ENCODE measurements at places on chromosomes 12 and 14. TPM values are rescaled to one million over a fixed set of nuclear protein-coding genes. Genes with fewer than 3 reads are reported as not detected.

GRCh38 chr12:51972849-51973273 is 21.4 kb downstream of the ACVR1B start:
- DNase-seq: peak; percentile 89

- DNase-seq: no peak
Observed at GRCh38 chr12:69783365-69783764, 41.7 kb upstream of the MYRFL start.

DNA sequence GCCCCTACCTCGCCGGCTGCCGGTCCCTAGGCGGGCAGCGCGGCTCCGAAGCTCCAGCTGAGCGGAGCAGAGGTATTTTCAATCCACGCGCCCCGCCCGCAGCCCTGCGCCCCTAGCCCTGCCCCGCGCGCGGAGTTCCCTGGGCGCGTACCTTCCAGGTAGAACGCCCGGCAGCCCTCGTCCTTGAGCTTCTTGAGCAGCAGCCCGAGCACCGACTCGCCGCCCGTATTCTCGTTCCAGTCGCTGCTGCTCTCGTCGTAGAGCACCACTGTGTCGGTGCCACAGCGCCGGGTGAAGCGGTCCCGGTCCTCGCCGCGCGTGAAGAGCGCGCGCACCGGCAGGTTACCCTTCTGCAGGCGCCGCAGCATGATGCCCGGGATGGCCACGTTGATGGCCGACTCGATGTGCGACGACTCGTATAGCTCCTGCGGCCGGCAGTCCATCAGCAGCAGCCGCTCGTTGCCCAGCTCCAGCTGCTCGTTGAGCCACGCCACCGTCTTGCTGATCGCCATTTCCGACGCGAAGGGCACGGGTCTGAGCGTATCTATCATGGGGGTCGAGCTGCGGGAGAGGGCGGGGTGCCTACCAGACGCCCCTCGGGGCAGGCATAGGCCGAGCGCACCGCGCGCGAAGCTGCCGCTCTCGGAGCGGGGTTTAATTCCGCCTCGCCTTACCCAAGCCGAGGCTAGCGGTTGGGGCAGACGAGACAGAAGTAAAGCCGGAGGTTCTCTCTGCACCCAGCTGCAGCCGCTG is 636 bp downstream of the DUSP6 start:
- no peak for DNase-seq

- no peak for DNase-seq
Observed at GRCh38 chr12:93991829-93992461, 156.4 kb upstream of the PLXNC1 start.

DNA sequence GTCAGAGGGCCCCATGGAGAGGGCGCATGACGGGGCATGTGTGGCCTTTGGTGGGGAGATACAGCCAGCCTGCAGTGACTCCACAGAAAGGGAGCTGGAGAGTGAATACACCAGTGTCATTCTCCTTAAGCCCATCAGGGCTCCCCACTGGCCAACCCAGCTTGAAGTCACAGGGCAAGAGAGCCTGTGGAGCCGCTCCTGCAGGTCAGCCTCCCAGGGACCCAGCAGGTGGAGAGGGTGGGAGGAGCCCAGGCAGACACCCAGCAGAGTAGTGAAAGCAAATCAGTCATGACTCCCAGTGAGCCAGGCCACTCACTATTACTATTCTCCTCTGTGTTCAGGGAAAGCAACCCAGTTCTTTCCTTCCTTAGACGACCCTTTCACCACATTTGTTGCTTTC is 110.0 kb upstream of the CPM start:
- no peak for DNase-seq

DNA sequence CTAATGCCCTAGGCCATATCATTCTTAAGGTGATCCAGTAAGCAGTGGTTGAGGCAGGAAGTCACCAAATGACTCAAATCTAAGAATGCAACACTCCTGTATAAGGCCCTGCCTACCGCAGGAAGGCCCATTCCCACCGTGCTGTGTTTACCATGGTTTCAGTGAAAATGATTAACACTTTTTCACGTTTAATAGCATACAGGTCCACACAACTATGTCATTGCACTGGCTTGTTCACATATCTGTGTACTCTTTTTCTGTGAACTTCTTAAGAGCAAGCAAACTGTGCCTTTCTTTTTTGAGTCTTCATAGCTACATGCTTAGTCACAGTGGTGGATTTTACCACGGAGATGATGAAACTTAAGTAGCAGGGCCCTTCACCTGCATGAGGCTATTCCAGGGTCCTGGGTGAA is 214.9 kb downstream of the CNTN1 start:
- DNase-seq: no peak

The DEGS2 gene
- total RNA-seq: 185 TPM

The CELA1 gene
- not detected for total RNA-seq

The AGAP2 gene
- 0.55 TPM for total RNA-seq

The SETD3 gene
- 54.2 TPM for total RNA-seq

The SLC6A15 gene
- total RNA-seq: 3.0 TPM
